ENCODE measurements at places on chromosomes 1 and 21. TPM values are rescaled to one million over a fixed set of nuclear protein-coding genes. Genes with fewer than 3 reads are reported as not detected.

The ZNF593OS gene
- not detected for total RNA-seq

The MTARC1 gene
- 10.8 TPM for total RNA-seq

The ZFP69 gene
- 4.3 TPM for total RNA-seq

The PIGK gene
- total RNA-seq: 16.8 TPM

The BROX gene
- total RNA-seq: 31.3 TPM

The ASTN1 gene
- total RNA-seq: 4.0 TPM

The FCGR3A gene
- total RNA-seq: not detected

The MSH4 gene
- 0.29 TPM for total RNA-seq

Data from mesothelial cell of epicardium (in vitro differentiated cells).